EH (cell line): ENCODE measurements at places on chromosomes 6 and 20.

GRCh38 chr20:37673444-37673843 is 20.4 kb upstream of the CTNNBL1 start:
- no peak for DNase-seq

- DNase-seq, result peak; percentile 28
These were observed 45.1 kb upstream of the EPB41L1 start for GRCh38 chr20:36109251-36109947.

DNA sequence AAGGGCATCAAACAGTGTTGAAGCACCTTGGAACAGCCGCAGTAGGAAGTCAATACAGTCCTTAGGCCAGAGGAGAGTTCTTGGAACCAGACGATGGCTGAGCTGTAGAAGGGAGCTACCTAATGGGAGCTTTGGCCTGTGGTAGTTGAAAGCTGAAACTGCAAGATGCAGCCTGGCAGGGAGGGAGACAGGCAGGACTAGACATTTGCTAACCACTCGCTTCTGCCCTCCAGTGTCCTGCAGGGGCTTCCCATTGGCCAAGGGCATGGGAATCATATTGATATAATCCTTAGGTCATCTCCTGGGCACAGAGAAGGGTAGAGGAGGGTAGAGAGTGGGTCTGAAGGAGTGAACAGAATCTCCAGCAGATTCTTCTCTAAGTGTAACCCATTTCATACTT is 60.4 kb downstream of the TPD52L1 start:
- no peak for DNase-seq

DNA sequence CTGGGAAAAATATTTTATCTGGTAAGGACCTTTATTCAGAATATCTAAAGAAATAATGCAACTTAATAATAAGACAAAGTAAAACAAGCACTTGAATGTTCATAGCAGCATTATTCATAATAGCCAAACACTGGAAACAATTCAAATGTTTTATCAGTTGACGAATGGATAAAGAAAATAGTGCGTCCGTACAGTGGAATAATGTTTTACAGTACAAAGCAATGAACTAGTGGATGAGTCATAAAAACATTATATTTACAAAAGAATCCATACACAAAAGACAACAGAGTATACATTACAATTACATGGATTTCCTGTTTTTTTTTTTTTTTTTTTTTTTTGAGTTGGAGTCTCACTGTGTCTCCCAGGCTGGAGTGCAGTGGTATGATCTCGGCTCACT is 12.7 kb downstream of the SMAP1 start:
- no peak for DNase-seq

DNA sequence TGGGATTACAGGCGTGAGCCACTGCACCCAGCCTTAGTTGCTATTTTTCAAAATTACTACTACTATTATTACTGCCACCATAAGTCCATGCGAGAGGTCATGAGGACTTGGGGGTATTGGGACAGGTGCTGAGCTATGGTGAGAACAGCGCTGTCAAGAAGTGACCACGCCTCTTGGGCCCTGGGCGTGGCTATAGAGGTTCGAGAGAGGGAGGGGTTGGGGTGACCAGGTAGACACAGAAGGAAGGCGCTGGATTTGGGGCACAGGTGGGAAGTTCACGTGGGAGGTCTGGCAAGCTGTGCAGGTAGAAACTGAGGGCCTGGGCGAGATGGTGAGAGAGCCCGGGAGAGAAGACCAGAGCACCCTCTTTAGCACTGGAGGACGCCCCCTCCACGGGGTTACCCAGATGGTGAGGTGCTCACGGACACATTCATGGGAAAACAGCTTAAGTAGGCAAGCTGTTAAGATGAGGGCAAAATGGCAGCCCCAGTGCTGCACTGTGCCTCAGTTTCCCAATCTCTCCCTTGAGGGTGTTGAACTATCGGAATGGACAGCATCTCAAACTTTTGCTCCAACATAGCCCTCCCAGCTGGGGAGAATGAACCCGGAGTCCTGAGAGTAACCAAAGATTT is 61.0 kb downstream of the RAB44 start:
- no peak for DNase-seq

GRCh38 chr6:14865531-14866100 is 380.3 kb upstream of the JARID2 start:
- DNase-seq, result peak; percentile 44

GRCh38 chr6:68186870-68187269 is 448.2 kb upstream of the ADGRB3 start:
- DNase-seq, result no peak

- DNase-seq, result no peak
These were observed 423 bp downstream of the PACRG start for GRCh38 chr6:162728197-162728596.

GRCh38 chr6:62286470-62286843 is 432 bp upstream of the KHDRBS2 start:
- no peak for DNase-seq

DNA sequence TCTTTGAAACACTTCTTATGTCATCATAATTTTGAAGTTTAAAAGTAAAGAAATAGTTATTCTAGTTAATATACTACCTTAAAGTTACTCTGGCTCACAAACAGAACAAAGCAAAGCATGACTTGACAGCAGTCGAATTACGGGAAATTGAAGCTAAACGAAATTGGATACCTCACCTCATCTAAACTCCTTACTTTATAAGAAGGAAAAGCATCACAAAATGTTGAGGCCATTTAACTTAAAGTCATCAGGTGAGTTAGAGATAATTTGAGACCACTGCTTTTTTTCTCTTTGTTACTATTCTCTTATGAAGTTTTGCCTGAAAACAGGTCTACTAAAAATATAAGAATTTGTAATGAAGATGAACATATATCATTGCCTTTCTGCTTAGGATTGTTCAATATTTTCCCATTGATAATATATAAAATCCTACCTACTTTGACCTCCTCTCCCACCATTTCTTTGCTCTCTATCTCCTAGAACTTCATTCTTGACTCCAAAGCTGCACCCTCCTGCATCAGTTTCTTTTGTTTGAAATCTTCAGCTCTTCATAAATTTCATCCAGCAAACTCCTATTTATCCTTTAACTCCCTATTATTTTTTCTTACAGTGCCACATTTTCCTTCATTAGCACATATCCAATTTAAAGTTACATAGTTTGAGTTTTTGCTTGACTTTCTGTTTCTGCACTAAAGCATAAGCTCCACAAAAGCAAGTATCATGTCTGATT is 510.7 kb upstream of the ZNF337 start:
- DNase-seq, result no peak

GRCh38 chr6:17103715-17104114 is 1.9 kb downstream of the STMND1 start:
- no peak for DNase-seq

- peak; percentile 96 for DNase-seq
These were observed 309.3 kb downstream of the PRL start for GRCh38 chr6:21987501-21987957.

DNA sequence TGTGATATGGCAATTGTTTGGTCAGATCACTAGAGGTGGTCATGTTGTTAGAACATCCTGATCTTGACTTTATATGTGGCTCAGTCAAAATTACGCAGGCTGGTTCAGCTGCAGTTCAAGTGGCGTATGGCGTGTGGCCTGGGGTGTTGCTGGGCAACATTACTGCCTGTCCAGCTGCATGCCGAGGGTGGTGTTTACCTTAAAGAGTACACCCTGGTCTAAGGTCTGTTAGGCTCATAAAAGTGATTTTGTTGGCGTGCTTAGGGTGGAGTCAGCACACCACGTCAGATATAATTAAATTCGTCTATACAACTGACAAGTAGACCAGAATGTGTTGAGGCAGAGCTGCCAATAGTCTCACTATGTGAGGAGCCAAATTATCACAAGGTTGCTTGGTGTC is 55.6 kb upstream of the NEDD9 start:
- no peak for DNase-seq

DNA sequence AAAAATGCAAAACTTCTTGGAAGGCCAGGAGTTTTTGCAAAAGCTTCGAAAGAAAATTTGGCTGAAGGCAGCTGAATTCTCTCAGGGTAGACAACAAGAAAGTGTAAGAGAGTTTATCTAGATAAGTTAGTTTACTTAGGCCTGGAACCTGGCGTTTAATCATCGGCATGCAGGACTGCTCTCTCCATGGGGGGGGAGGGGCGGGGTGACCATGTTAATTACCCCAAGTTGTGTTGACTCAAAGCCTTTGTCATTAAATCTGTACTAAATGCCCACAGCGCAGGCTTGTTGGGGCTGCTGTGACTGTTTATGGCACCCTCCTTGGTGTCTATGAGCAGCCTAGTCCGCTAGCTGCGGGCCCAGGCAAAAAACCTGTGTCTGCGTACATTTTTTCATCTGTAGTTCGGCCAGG is 20.1 kb upstream of the ZNF451 start:
- no peak for DNase-seq

GRCh38 chr6:106963544-106963943 is 11.0 kb downstream of the CD24 start:
- DNase-seq, result no peak

- DNase-seq, result no peak
These were observed 149.3 kb downstream of the PTPRT start for GRCh38 chr20:43040427-43040826.

- no peak for DNase-seq
These were observed 126.2 kb downstream of the IPCEF1 start for GRCh38 chr6:154230393-154230792.

- DNase-seq, result no peak
These were observed 125.8 kb downstream of the MYB start for GRCh38 chr6:135306740-135307420.

- DNase-seq, result peak; percentile 3
These were observed 79.4 kb upstream of the FRMD1 start for GRCh38 chr6:168158213-168158979.

DNA sequence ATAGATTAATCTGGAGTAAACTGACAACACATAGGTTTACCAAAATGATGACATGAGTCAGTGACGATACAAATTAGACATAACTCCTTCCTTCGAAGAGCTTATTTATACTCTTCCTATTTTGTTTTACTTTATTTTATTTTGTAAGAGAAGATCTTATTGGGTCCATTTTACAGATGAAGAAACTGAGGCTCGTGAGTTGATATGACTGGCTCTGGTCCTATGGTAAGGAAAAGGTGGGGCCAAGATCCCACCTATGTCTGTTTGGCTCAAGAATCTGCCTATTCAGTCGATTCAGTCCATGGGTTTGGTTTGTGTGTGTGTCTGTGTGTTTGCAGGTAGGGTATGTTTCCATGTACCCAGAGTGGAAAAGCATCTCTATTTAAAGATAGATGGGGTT is 8.4 kb upstream of the R3HDML start:
- no peak for DNase-seq

GRCh38 chr20:47289096-47289495 is 67.4 kb downstream of the ZMYND8 start:
- DNase-seq, result no peak

GRCh38 chr6:100382767-100383195 is 81.9 kb downstream of the SIM1 start:
- peak; percentile 46 for DNase-seq

DNA sequence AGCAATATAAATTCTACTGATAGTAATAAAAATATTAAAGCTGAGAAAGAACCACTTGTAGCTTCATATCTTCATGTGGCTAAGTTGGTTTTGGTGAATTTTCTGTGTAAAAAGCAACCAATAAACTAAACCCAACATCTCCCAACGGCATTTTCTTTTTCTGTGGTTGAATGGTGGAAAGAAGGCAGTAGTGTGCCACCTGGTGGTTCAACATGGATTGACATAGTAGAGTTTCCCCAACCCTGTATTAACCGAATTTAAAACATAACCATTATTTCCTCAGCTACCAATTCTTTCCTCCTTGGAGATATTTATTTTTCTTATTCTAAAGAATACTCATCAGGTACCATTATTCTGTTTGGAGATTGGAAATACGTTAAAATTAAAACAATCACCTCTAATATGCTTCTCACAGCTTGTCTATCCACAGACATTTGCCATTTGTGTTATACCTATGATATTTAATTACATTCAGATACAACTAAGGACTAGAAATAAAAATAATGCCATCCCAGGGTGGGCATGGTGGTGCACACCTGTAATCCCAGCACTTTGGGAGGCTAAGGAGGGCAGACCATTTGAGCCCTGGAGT is 117.1 kb upstream of the EEF1E1 start:
- peak; percentile 63 for DNase-seq

GRCh38 chr20:46991168-46991567 is 96.5 kb downstream of the EYA2 start:
- no peak for DNase-seq

DNA sequence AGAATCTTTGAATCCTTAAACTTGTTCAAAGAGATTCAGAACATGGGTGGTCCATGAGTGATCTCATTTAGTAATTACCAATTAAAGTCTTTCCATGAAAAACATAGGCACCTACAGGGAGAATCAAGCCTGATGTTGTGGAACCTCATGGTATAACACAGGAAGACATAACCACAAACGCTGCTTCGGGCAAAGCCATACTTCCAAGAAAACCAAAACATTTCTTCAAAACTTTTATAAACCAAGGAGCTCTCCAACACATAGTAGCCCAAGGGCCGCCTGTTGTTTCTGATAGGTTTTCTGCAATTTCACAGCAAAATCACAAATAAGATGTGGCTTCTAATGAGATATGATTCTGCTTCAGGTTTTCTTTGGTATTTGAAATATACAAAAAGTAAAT is 2.5 kb downstream of the CHD6 start:
- DNase-seq, result no peak

- DNase-seq, result peak; percentile 59
These were observed 665.5 kb downstream of the BCKDHB start for GRCh38 chr6:80771941-80772340.

- no peak for DNase-seq
These were observed 117.8 kb upstream of the NXT1 start for GRCh38 chr20:23232679-23233308.

DNA sequence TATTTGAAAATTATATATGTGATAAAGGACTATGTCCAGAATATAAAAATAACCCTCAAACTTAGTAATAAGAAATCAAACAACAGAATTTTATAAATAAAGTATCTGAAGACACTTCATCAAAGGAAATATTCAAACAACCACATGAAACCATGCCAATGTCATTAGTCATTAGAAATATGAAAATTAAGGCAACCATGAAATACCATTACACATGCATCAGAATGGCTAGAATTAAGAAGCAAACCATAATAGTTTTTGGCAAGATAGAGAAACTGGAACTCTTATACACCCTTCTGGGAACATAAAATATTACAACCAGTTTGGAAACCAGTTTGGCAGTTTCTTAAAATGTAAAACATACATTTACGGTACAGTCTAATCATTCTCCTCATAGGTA is 137.2 kb upstream of the ADGRB3 start:
- DNase-seq, result no peak

- DNase-seq, result no peak
These were observed 4.5 kb downstream of the RIPOR3 start for GRCh38 chr20:50686821-50687220.
